Amniotic stem cell (primary cell): ENCODE measurements at places on chromosomes 1 and 21.

DNA sequence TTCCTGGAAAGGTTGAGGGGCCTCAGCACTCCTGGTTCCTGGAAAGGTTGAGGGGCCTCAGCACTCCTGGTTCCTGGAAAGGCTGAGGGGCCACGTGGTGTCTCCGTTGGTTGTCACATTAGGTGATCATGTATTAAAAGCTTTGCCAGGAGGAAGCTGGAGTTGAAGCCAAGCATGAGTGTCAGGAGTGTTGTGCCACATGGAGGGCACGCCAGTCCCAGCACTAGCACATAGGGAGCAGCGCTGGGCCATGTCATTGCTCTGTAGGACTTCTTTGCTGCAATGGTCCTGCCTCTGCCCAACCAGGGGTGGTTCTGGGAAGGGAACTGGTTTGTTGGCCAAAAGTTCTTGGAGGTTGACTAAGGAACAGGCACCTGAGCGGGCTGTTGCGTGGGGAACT is 13.3 kb downstream of the ATP5PO start:
- no peak for DNase-seq

DNA sequence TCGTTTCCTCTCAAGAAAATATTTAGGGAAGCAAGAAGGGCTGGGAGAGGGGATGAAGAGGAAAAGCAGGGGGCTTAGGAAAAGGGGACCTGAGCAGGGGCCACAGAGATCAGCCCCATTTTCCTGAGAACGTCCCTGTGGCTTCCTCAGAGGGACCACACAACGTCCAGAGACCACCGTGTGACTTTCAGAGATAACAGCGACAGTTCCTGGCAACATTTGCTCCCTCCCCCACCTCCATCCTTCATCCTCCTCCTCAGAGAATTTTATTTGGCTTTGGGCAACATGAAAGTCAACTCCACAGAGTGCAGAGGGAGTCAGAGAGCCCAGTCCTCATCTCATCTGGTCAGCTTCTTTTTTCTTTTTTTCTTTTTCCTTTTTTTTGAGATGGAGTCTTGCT is 50.9 kb downstream of the RUNX1 start:
- DNase-seq, result no peak

GRCh38 chr1:198498103-198498385 is 42.4 kb downstream of the ATP6V1G3 start:
- DNase-seq, result no peak

DNA sequence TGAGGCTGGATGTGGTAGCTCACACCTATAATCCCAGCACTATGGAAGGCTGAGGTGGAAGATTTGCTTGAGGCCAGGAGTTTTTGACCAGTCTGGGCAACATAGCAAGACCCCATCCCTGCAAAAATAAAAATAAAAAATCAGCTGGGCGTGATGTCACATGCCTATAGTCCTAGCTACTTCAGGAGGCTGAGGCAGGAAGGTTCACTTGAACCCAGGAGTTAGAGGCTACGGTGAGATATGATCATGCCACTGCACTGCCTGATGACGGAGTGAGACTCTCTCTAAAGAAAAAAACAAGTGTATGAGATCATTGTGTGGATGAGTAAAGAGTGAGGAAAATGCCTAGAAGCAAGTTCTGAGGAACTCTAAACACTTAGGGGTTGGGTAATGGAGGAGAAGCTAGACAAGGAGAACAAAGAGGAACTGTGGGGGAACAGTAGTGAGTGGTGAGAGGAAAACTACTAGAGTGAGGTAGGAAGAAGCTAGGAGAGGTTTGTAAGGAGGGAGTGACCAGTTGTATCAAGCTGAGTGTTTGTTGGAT is 17.0 kb downstream of the CLIC4 start:
- DNase-seq, result no peak

DNA sequence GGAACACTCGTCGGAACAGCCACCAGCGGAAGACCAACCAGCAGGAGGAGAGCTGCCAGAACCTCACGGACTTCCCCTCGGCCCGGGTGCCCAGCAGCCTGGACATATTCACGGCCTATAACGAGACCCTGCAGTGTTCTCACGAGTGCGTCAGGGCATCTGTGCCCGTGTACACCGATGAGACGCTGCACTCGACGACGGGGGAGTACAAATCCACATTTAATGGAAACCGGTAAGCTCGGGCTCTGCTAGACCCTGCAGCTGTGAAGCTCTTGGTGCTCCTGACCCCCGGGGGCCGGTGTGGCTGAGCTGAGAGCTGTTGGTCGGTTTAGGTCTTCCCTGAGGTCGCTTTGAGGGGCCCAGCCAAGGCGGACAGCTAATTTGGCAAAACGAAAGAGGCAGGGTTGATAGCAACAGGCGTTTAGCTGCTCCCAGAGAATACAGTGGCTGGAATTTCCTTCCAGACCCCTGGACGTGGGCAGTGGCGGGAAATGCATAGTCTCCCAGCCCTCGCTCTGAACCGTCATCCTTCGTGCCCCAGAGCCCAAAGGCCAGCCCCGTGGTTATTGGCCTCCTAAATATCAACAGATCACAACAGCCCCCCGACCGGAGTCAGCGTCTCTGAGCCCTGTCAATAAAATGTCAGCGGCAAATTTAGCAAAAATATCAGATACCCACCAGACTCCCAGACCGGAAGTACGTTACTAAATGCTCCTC is 118.0 kb downstream of the AJAP1 start:
- DNase-seq, result no peak

- no peak for DNase-seq
Observed at GRCh38 chr1:48341221-48341620, 118.7 kb downstream of the SLC5A9 start.

DNA sequence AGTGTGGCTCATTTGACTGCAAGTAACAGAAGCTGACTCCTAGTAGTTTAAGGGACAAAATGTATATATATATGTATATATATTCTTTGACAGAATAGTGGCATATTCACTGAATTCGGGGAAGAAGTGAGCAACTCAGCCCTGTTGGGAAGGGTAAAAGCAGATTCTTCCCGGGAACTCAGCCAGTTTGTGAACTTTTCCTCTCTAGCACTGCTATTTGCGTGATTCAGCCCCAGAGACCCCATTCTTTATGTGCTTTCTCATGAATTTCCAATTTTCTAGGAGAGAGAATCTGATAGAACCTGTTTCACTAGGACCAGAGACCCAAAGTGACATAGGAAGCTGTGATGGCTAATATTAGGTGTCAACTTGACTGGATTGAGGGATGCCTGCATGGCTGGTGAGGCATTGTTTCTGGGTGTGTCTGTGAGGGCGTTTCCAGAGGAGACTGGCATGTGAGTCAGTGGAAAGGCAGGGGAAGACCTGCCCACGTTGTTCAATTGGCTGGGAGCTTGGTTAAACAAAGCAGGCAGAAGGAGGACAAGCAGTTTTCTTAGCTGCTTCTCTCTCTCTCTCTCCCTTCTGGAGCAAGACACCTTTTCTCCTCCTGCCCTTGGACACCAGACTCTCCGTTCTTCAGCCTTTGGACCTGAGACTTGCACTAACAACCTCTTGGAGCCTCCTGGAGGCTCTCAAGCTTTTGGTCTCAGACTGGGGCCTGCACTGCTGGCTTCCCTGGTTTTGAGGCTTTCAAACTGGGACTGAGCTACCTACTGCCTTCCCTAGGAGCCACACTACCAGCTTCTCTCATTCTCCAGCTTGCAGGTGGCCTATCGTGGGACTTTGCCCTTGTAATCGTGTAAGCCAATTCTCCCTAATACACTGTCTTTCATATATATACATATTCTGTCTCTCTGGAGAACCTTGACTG is 93.4 kb upstream of the KCNK1 start:
- no peak for DNase-seq

DNA sequence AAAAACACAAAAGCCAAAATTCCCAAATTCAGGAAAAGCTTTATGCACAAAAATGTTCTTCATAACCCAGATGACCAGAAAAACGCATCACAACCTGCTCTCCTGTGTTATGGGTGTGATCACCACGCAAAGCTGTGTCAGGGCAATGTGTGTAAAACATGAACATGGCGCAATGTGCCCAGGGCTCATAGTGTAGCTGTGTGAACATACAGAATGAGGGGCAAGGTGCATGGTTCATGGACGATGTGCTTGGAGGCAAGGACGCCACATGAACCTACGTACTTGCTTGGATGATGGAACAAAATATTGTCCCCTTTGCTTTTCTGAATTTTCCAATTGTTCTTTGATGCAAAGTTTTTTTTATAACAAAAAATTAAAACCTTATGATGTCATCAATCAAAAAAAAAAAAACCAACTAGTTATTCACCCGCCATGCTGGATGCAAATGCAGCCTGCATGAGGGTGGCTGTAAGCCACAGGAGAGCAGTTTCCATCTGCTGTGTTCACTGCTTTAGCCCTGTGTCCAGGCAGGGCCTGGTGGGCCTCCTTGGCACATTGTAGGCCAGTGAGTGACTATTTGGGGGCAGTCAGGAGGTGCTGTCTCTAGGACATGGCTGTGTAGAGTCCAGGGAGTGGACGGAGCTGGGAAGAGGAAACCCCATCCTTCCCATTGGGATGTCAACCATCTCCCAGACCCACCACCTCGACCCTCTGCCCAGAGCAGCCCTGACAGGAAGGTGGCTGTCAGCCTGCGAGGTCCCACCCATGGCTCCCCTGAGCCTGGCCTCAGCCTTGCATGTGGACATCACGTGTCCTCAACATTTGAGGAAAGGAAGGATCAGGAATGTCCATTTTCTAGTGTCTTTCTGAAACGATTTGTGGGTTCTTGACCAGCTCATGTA is 13.6 kb downstream of the KRTAP10-1 start:
- no peak for DNase-seq

DNA sequence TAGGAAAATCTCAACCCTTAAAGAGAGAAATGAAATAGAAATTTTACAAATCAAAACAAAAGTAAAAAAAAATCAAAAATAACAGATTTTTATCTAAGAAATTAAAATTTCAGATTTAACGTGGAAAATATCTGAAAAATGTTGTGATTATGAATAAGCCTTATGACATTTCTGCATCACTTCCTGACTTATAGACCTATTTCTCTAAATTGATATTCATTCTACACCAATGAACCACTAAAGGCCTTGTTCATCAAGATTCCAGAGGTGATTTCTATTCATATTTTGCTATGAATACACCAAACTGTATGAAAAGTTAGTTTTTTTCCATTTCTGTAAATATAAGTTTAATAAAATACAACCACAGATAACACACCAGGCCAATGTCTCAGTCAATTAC is 261.5 kb downstream of the SMYD3 start:
- no peak for DNase-seq

GRCh38 chr1:160818207-160818937 is 22.4 kb downstream of the LY9 start:
- no peak for DNase-seq

DNA sequence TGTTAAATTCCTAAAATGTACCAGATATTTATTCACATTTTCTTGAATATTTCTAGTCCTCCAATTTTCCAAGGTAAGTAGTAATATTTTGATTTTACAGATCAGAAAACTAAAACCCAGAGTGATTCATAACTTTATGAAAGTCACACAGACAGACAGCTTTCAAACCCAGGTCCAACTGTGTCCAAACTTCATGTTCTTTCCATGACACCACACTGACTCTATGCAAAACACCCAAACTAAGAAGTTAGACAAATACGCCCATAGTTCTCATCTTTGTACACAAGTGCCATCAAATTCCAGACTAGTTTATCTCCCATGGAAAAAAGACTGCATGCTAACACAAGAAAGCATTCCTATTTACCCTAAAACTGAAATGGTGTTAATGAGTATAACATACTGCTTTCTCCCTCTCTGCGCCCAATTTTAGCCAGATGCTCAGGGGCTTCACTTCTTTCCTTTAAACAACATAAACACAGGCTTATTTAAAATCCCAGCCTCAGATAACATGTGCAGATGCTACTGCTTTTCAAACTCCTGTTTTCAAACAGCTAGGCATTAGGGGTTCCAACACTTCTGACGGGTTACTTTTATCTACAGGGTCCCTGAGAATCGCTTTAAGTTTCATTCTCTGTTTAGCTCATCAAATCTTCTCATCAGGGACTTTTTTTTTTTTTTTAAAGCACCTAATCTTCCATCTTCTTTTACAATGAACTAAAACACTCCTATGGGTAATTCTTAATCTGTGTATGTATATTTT is 44.6 kb downstream of the WASF2 start:
- no peak for DNase-seq

DNA sequence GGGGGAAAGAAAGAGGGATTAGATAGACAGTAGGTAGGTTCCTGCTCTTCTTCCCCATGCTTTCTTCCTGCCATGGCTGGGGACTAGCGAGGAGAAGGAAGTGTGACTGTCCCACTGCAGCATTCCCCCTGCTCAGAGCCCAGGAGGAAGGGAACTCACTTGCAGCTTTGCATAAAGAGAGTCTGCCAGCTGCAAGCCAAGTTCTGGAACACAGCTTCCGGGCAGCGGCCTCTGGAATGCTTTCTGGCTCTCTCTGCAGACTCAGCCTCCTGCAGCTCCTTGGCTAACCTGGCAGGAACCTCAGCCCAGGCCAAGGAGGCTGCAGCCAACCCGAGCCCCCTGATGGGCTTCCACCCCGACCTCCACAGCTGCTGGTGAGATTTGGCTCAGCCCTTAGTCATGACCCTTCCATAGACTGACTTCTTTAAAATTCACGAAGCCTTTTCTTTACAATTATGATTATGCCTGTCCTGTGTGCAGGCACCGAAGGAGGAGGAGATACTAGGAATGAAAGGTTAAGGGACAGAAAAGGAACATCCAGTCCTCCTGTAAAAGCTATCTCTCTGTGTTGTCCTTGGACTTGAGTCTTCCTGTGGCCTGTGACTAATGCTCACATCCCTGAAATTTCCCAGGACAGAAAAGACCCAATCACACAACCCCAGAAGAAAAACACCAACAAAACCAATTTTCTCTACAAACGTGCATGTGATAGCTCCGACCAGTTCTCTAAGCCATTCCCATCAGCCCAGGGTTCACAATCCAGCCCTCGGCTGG is 108.2 kb upstream of the OLIG2 start:
- no peak for DNase-seq

- DNase-seq, result peak; percentile 59
Observed at GRCh38 chr1:24070821-24071393, 41.0 kb downstream of the MYOM3 start.

DNA sequence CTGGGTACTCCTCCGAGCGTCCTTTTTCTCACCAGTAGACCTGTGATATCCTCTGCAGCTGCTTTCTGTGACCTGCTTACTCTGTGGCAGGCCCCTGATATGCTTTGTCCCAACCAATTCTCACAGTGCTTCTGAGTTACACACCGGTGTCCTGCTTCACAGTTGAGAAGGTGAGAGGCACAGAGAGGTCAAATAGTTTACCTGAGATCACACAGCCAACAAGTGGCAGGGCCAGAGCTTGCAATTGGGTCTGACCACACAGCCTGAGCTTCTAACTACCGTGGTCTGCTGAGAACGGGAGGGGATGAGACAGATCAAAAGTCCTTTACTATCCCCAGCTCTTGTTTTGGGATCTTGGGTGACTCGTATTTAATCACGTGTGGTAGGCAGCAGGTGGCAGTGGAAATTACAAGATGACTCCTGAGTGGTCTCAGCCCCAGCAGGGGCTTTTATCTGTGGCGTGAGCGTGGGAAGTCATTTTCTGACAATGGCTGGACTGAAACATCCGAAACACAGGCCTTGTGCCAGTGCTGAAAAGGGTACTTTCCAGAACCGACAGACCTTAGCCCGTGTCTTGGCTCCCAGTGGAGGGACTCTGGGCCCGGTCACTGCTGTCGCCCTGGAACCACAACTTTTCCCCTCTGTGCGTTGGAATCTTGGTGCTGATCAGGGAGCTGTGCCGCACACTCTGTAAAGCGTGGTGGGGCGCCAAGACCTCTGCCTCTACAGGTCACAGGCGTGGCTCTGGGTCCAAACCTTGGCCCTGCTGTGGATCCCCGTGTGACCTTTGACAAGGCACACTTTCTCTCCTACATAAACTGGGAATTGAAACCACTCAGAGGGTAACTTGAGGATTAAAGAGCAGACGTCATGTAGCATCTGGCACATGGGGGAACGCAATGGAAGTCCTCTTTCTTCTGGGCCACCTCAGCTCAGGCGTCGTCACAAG is 11.9 kb downstream of the THEMIS2 start:
- DNase-seq, result no peak

GRCh38 chr1:17829579-17829978 is 74.4 kb downstream of the ACTL8 start:
- DNase-seq, result no peak
